ENCODE measurements at places on chromosomes 5 and 9.

- H3K4me1 ChIP-seq = no peaks in the 10 kb centered on the region
- H3K27me3 ChIP-seq = no peaks in the 10 kb centered on the region
- peaks cover 14% of the 10 kb centered on the region for H3K36me3 ChIP-seq
- no peak overlapping the region for H3K4me3 ChIP-seq
Observed at GRCh38 chr9:135914921-135915320, 7.6 kb upstream of the CAMSAP1 start.

- H3K4me1 ChIP-seq = no peaks in the 10 kb centered on the region
- H3K36me3 ChIP-seq = no peaks in the 10 kb centered on the region
- no peaks in the 10 kb centered on the region for H3K27me3 ChIP-seq
- no peak for DNase-seq
Observed at GRCh38 chr5:94276751-94277150, 341.7 kb downstream of the KIAA0825 start.

GRCh38 chr5:128966375-128966774 lies 1.1 kb downstream of the SLC27A6 start:
- no peaks in the 10 kb centered on the region for H3K36me3 ChIP-seq
- H3K4me3 ChIP-seq = no peak overlapping the region
- no peak for DNase-seq
- H3K27me3 ChIP-seq = no peaks in the 10 kb centered on the region
- H3K4me1 ChIP-seq = no peaks in the 10 kb centered on the region

DNA sequence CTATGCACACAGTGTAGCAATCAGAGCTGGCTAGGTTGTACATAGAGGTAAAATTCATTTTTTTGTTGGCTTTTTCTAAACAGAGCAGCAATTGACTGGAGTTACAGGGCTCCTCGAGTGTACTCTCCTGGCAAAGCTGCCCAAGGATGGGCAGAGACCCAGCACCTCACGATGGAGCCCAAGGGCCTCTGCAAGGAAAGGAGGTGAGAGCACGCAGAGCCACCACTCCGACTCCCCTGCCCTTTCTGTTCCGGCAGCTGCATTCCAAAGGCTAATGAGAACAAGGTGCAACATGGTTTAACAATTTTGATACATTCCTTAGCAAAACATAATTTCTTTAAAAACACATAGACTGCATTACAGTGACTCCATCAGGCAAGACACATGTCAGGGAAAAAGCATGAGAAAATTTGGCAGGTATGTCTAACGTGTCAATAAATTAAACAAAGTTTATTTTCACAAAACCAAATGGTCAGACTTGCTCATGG lies 47.5 kb downstream of the SAXO1 start:
- no peak overlapping the region for H3K4me3 ChIP-seq
- no peaks in the 10 kb centered on the region for H3K27me3 ChIP-seq
- no peaks in the 10 kb centered on the region for H3K36me3 ChIP-seq
- DNase-seq = no peak

GRCh38 chr9:137271696-137272076 lies 5.8 kb upstream of the TOR4A start:
- no peak overlapping the region for H3K4me3 ChIP-seq
- no peaks in the 10 kb centered on the region for H3K36me3 ChIP-seq
- H3K27me3 ChIP-seq = no peaks in the 10 kb centered on the region

- no peak for DNase-seq
- no peak overlapping the region for H3K27ac ChIP-seq
- H3K4me1 ChIP-seq = no peaks in the 10 kb centered on the region
Observed at GRCh38 chr9:127370672-127371648, 26.0 kb upstream of the SLC2A8 start.

GRCh38 chr5:84242286-84242685 lies 142.4 kb downstream of the EDIL3 start:
- H3K4me1 ChIP-seq = no peaks in the 10 kb centered on the region
- no peak for DNase-seq
- no peaks in the 10 kb centered on the region for H3K36me3 ChIP-seq
- no peak overlapping the region for H3K4me3 ChIP-seq

- H3K4me3 ChIP-seq = no peak overlapping the region
- no peak for DNase-seq
- no peaks in the 10 kb centered on the region for H3K36me3 ChIP-seq
- no peaks in the 10 kb centered on the region for H3K4me1 ChIP-seq
Observed at GRCh38 chr5:7638456-7638855, 212.5 kb downstream of the CFAP90 start.

Measured in CD8-positive, alpha-beta memory T cell (primary cell).